Fibroblast of skin of back (primary cell): ENCODE measurements at places on chromosomes 4 and X.

- peak; percentile 13 for DNase-seq
Measured at GRCh38 chr4:24476282-24476681, 108.1 kb downstream of the DHX15 start.

DNA sequence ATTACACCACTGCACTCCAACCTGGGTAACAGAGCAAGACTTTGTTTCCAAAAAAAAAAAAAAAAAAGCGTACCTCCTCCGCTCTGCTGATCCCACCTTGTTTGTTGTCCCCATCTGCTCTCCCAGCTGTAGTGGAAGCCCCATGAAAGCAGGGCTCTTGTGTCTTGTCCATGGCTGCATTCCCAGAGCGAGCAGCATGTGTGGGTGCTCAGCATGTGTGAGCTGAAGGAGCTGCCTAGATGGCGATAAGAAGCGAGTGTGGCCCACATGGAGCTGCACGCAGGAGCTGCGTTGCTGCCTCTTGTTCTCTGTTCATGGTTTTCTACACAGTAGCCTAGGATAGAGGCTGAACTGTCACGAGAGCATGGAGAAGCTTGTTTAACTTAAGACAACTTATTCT, 12.4 kb downstream of the NSD2 start:
- DNase-seq = no peak

DNA sequence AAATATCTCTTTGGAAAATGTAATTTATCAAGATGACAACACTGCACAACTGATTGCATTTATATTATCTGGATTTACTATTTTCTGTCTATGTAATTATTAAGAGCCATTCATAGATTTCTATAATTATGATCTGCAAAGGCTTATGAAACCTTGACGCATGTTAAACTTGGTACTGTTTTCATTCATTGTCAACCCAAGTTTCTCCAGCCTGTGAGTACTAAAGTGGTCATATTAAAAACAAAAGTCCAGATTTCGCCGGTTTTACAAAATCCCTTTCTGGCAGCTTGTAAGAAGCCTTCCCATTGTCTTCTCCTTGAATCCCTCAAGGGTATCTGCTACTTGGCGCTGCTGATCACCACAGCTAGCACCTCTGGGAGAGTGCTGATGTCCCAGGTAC, 19.7 kb upstream of the GRPR start:
- no peak for DNase-seq

GRCh38 chr4:174757736-174758135, 71.3 kb downstream of the GLRA3 start:
- DNase-seq = no peak

DNA sequence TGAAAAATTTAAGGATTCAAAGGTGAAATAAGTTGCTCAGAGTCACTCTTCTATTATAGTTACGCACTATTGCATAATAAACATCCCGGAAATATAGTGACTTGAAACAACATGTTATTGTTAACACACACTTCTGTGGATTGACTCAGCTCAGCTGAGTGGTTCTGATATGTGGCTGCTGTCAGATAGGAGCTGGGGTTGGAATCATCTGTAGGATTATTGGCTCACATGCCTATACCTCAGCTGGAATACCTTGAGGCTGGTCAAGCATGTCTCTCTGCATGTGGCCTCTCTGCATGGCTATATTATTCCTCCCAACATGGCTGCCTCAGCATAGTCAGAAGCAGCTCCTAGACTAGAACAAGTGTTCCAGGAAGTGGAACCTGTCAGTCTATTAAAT, 486.7 kb upstream of the MAGEB2 start:
- DNase-seq = no peak

- peak; percentile 34 for DNase-seq
Measured at GRCh38 chr4:20311856-20312255, 60.2 kb downstream of the SLIT2 start.

DNA sequence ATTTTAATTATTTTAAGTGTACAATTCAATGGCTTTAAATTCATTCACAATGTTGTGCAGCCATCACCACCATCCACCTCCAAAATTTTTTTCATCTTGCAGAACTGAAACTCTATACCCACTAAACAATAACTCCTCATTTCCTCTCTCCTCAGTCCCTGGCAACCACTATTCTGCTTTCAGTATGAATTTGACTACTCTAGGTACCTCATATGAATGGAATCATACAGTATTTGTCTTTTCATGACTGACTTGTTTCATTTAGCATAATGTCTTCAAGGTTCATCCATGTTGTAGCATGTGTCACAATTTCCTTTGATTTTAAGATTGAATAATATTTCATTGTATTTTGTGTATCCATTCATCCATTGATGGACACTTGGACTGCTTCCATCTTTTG, 46.9 kb downstream of the KIF4A start:
- DNase-seq = no peak

- peak; percentile 67 for DNase-seq
Measured at GRCh38 chrX:101658661-101659491, 774 bp downstream of the ARMCX2 start.

DNA sequence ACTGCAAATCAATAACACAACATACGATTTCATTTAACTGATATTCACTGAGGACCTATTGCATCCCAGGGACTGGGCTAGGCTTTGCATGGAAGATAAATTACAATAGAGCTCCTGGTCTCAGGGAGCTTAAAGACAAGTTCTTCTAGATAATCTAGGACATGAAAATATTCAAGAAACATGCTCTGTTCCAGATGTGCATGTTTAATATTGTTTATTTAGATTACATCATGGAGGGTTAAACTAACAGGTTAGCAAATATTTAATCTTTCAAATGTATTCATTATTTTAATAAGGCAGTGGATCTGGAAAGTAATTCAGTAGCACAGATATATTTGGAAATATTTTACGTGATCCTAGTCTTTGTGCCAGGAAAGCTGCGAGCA, 2430.3 kb downstream of the PCDH7 start:
- DNase-seq = no peak

- DNase-seq = no peak
Measured at GRCh38 chr4:8369426-8370105, 71.0 kb downstream of the ACOX3 start.

- DNase-seq = no peak
Measured at GRCh38 chrX:140923118-140923517, 79.3 kb upstream of the SPANXB1 start.

GRCh38 chr4:76197971-76198410, 15.6 kb downstream of the SCARB2 start:
- DNase-seq = peak; percentile 41

DNA sequence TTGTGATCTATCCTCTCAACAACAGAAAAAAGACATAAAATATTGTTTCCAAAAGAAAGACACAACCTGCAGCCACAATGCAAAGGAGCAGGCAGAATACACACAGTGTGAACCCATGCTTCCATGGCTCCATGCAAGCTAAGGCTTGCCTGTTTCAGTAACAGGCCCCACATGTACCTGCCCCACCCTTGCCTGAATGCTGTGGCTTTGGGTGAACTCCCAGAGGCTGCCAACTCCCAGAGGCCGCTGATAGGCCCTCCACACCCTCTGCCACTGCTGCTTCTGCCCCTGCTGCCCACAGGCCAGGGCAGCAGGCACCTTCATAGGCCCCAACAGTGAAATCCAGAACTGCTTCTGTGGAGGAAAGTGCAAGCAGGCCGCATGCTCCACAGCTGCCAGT, 313.9 kb downstream of the CHIC1 start:
- DNase-seq = no peak

GRCh38 chr4:8332891-8333331, 63.4 kb downstream of the HTRA3 start:
- DNase-seq = no peak
